ENCODE measurements at places on chromosomes 7 and 10.

DNA sequence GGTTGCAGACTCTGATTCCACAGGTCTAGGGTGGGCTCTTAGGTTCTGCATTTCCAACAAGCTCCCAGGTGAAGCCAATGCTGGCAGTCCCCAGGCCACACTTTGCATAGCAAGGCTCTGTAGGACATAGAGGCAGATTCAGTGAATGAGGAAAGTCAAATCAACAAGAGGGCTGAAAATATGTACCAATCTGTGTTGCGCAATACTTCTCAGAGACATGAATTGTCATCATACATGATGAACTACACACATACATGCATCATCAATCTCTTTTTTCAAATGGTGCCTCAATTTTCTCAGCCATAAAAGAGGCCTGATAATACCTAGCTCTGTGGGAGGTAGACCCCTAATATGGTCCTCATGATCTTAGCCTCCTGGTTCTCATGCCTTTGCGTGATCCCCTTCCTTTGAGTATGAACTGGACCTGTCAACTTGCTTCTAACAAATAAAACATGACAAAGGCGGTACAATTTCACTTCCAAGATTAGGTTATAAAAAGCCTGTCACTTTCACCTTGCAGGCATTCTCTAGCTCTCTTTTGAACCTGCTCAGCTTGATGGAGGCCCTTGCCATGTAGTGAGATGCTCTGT is 49.0 kb downstream of the PIK3CG start:
- no peak for DNase-seq

DNA sequence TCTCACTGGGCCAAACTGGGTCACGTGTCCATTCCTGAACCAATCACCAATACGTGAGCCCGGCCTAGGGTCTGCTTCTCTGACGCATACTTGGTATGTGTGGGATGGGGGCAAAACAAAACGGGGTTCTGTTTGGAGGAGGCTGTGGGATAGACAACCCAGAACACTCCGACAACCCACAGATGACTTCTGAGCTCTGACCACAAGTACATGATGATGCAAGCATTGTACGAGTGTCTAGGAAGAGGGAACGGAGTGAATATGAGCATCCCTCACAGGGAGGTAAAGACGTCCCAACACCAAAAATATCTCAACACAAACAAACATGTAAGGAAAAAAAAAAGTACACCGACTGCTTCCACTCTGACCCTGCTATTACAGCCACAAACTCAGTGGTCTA is 5.6 kb downstream of the DAGLB start:
- peak; percentile 54 for DNase-seq

- no peak for DNase-seq
Measured at GRCh38 chr7:32501522-32501921, 6.2 kb downstream of the AVL9 start.

- no peak for DNase-seq
Measured at GRCh38 chr10:101770331-101771215, 5.3 kb downstream of the FGF8 start.

DNA sequence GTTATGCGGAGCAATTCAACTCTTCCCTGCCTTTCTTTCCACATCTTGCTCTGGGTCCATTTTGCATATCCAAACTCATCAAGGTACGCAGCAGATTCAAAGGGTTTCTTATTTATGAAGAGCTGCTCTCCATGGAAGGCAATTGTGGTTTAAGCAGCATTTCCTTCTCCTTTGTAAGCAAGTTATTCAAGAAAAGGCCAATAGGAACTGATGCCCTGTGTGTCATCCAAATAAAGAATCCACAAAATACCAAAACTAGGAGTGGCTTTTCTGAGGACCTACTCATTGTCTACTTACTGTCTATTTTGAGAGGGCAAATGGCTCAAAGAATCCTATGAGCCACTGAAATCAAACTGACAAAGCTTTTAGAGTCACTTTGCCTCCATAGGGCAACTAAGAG is 253.1 kb downstream of the PTEN start:
- DNase-seq, result no peak

GRCh38 chr10:112721080-112721698 is 228.9 kb upstream of the TCF7L2 start:
- DNase-seq, result no peak

- DNase-seq, result no peak
Measured at GRCh38 chr7:39952374-39952773, 2.3 kb downstream of the CDK13 start.

DNA sequence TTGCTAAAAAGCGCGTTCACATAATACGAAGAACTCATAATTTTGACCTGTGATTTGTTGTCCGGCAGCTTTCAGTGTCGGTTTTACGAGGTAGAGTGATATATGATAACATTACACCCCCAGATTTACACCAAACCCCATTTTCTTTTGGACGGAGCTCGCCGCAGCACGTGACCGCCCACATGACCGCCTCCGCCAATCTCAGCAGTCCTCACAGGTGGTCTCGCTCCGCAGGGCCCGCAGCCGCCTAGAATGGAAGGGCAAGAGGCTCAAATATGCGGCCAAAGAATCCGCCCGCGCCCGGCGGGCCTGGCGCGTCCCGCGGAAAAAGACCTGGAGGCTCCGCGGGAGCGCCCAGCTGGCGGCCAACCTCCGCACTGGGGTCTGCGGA is at the start of gene HOXA7:
Gene HOXA7, minus strand, starts transcription at position 168 of the 391 bp plus-strand sequence. Its CDS starts 130 bp downstream, at position 38.
- DNase-seq, result no peak

DNA sequence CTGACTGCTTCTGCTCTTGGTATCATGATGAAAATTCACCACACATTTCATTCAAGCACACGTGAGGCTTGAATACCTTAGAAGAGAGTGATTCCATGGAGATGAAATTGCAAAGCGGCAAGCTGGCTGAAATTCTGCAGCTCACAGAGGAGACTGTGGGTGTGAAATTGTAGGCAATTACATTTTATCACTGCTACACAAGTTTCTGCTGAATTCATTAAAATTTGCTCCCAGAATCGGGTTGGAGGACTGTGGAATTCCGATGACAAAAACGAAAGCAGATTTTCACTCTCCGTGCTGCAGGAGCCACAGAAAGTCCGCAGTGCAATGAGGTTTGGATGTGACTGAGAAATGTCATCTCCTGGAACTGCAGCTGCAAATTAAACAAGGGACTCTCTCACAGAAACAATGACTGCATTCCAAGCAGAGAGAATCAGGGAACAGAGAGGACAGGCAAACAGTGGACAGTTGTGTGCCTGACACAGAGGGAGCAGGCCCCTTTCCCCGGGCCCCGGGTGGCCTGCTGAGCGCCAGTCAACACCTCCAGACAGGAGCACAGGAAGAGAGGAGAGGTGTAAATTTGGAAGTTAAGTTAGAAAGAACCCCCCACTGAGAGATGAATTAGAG is 109.1 kb downstream of the C10orf90 start:
- no peak for DNase-seq

DNA sequence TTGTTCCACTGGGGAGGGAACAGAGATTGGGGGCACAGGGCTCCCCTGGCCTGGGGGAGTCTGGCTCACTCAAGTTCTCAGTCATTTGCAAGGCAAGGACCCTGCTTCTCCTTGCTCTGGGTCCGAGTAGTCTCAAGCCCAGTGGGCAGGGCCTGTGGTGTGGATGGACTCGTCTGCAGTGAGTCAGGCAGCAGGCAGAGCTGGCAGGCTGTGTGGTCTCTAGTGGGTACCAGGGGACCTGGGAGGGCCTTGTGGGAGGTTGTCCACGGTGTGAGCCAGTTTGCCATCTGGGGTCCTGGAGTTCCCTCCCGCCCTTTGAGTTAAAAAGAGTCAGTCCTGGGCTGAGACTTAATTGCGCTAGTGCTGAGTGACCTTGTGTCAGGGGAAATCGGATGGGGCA is 8.8 kb upstream of the SH2D4B start:
- DNase-seq, result no peak

DNA sequence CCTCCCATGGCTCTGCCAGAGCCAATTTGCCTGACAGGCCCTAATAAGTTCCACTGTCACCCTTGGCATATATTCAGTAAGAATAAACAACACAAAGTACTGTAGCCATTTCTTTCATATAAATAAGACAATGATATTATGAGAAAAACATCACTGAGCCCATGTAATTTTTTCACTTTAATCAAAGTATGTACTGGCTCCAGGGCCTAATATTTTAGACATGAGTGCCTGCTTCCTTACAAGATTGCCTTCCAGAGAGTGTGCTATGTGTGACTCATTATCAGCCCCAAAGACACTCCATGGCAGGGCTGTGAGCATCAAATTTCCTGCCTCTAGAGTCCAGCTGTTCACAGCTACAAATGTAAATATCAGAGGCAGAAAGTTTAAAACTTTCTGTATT is 297.6 kb downstream of the LHFPL3 start:
- no peak for DNase-seq

- DNase-seq, result no peak
Measured at GRCh38 chr10:6458814-6459213, 121.3 kb downstream of the PRKCQ start.

- peak; percentile 54 for DNase-seq
Measured at GRCh38 chr10:68897336-68897741, 3.8 kb upstream of the DDX50 start.

DNA sequence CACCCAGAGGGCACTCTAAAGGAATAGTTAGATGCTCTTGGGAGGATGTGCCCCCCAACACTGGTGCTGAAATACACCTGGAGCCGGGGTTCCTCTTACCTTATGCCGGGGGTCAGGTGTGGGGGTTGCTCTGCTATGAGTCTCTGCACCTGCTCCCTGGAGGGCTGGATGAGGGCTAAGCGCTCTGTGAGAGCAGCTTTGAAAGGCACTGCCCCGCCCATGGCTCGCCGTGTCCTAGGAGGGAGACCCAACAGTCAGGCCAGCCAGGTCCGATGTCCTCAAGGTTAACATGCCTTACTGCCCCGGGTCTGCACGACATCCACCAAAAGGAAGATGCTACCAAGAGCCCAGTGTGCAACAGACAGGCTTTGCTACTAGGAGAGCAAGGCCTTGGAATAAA is 31.7 kb downstream of the PSPH start:
- no peak for DNase-seq

- no peak for DNase-seq
Measured at GRCh38 chr10:11610826-11611247, 613 bp downstream of the USP6NL start.

DNA sequence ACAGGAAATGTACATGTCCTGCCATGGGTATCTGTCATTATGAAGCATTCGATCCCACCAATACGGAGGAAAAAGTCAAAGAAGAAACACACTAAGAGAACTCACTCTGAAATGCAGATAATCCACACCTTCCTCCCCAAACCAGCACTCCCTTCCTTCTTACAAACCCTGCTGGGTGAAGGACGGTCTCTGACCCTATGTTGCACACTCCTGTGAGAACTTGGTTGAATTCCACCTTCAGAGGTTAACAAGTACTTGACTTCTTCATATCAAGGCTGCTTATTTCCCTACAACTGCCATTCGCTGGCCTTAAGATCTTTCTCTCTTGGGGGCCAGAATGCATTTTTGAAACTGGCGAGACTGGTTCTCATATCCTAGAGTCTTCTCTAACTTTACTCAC is 16.6 kb downstream of the YWHAG start:
- DNase-seq, result no peak

GRCh38 chr7:4225881-4226523 is 456.1 kb upstream of the FOXK1 start:
- DNase-seq, result no peak

DNA sequence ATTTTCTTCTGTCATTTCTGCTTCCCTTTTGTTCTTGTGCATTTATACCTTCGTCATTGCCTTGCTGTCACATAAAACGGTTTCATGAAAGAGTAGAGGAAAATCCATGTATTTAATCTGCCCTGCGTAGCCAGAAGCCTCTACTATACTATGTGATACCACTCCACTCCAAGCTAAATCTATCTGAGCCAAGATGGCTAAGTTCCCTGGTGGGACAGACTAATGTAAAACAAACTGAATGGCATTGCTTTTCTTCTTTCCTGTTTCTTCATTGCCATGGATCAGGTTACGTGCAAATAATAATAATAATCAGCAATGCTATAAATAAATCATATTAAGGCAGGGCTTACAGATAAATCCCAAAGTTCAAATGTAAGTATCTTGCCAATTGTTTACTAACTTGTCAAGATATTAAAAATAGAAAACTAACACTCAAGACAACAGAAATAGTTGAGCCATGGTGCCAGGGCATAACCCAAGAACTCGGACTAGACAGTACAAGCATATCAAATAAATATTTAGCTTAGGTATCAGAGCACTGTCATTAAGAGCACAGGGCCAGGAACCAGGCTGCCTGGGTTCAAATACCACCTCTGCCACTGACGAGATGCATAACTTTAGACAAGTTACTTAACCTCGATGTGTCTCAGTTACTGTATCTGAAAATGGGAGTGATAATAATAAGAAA is 151.4 kb downstream of the PDE1C start:
- DNase-seq, result no peak

DNA sequence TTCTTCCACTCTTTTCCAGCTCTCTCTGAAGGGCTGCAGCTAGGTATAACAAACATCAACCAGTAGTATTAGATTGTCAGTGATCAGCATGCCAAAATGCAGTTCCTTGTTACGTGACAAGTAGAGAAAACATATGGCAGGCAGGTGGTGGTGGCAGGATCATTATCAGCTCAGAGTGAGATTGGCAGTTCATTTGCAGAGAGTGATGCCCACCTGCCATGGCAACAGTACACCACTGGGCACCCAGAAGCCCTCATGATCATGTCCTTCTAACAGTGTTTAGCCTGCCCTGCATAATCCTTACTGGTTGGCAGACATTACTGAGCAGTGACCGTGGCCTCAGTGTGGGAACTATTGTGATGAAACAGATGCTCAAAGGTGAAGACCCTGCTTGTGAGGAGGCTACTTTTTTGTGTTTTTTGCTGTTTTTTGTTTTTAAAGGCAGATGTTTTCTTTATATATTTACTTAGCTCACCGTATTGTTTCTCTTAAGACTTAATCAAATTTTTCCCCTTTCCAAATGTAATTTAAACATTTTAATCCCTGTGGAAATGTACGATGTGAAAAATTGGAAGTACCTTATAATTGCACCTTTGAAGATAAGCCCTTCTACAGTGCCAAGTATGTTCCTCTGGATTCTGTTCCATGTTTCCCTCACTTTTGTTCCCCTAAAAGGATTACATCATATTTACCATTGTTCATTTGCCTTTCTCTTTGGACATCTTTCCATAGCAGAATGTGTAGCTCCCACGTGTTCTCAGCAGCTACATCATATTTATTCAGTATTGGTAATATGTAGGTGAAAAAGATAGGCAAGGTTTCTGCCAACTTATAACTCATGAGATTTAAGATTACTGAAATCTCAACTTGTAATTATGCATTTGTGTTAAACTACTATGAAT is 179.6 kb downstream of the SND1 start:
- DNase-seq, result no peak

GRCh38 chr7:82126576-82126975 is 317.0 kb downstream of the CACNA2D1 start:
- DNase-seq, result no peak

- no peak for DNase-seq
Measured at GRCh38 chr7:98136423-98136822, 29.8 kb downstream of the LMTK2 start.

- no peak for DNase-seq
Measured at GRCh38 chr10:121522831-121523230, 75.4 kb downstream of the FGFR2 start.

- peak; percentile 49 for DNase-seq
Measured at GRCh38 chr10:3192856-3193635, 20.5 kb upstream of the PITRM1 start.
